ENCODE measurements at places on chromosomes 1 and 21. TPM values are rescaled to one million over a fixed set of nuclear protein-coding genes. Genes with fewer than 3 reads are reported as not detected.

- no peak for DNase-seq
Measured at GRCh38 chr21:17793246-17794123, 25.7 kb downstream of the C21orf91 start.

DNA sequence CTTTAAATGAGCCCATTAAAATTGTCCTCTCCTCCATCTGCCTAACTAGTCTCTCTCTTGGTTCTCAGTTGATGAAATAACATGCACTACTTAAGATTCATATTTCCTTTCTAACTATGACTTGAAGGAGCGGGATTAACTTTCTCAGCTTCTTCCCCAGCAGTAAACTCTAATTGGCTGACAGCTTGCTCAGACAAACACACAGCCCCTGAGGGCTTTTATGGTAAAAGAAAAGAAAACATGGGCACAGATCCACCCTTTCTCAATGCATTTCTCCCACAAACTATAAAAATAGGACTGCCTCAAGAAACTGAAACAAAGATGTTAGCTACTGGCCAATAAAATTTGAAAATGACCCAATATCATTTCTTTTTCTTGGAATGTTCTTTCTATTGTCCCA, 703.1 kb downstream of the ADGRL2 start:
- DNase-seq, result peak; percentile 44

MACO1 gene
- 11.7 TPM for total RNA-seq

DNA sequence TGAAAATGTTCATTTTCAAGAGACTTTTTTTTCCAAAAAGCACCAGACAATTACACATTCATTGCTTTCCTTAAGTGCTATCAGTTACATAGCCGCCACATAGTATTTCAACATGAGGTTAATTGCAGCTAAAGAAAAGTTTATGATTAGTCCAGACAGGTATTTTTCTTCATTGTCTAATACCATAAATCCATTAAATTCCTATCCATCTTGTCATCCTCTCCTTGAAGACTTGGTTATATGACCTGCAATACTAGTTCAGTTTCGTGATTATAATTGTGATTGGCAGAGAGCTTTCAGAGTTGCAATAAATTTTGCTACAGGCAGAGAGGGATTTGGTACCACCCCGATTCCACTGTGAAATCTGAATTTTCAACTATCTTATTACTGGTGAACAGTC, 437.7 kb downstream of the GPATCH2 start:
- peak; percentile 39 for DNase-seq

CLCA1 gene
- total RNA-seq, result not detected

DNA sequence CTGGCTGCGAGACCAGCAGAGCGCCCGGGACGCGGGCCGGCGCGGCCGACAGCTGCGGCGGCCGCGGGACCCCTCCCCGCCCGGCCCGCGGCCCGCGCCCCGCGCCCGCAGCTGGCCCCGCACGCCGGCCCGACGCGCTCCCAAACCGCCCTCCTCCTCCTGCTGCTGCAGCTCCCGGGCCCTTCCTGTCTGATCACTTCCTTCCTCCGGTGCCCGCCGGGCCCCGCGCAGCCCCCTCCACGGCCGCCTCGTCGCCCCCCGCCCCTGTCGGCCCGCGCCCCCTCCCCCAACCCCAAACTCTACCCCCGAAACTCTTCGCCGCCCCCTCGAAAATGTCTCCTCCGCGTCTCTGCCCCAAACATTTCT, 594 bp downstream of the LUZP1 start:
- no peak for DNase-seq

DNA sequence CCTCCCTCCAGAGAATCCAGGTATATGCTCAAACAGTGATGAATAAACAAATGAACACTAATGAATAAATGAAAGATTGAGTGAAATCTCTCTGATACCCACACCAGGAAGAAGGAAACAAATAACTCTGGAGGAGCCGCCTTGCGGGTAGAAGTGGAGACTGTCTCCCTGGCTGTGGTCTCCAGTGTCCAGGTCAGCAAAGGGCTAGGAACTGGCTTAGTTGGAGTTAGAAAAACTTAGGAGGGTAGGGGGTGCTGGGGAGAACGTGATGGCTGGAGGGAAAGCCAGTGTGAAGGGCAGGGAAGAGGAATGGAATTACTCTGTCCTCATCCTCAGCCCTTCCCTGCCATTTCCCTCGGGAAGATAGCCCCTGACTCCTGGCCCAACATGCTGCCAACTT, 537 bp downstream of the RHBDL2 start:
- DNase-seq, result no peak
